ENCODE measurements at places on chromosomes 13 and 19.
A peak's percentile ranks its signal among the peaks of the same experiment; 100 is the strongest.

DNA sequence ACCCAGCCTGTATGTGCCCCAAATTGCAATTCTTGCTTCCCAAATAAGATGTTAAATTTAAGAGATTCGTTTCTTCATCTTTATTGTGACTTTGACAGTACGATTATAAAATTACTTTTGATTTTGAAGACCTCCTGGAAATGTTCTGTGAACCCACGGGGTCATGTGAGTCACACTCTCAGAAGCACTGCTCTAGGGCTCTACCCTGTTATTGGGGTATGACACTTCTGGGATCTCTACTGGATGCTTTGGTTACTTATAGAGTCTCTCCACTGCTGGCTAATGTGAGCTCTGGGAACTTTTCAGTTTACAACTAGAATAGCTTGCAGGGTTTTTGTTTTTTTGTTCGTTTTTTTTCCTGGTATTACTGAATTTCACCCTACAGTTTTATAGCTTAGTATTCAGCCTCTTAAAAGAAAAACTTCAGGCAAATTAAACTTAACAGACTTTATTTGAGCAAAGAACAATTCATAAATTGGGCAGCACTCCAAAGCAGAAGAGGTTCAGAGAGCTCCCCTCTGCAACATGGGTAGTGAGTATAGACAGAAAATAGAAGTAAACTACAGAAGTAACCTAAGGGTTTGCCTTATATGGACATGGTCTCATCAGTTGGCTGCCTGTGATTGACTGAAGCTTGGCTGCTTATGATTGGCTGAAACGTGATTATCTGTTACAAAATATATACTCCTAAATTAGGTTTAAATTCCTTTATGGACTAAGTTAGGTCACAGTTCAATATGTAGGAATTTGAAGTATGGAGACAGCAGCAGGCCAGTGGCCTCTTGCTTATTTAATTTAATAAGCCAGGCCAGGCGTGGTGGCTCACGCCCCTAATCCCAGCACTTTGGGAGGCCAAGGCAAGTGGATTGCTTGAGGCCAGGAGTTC, 28.5 kb upstream of the PSPC1 start:
- no peak overlapping the region for H3K27ac ChIP-seq
- H3K36me3 ChIP-seq = no peaks in the 10 kb centered on the region
- no peaks in the 10 kb centered on the region for H3K4me1 ChIP-seq
- no peak for DNase-seq
- no peaks in the 10 kb centered on the region for H3K27me3 ChIP-seq
- H3K4me3 ChIP-seq = no peak overlapping the region

- H3K36me3 ChIP-seq = no peaks in the 10 kb centered on the region
- peaks cover 3% of the 10 kb centered on the region for H3K4me1 ChIP-seq
- no peak overlapping the region for H3K4me3 ChIP-seq
- H3K27ac ChIP-seq = no peak overlapping the region
Measured at GRCh38 chr13:110132225-110132982, 174.6 kb downstream of the COL4A1 start.

- H3K36me3 ChIP-seq = no peaks in the 10 kb centered on the region
- no peaks in the 10 kb centered on the region for H3K4me1 ChIP-seq
Measured at GRCh38 chr13:18936104-18936503, 245.5 kb downstream of the TUBA3C start.

DNA sequence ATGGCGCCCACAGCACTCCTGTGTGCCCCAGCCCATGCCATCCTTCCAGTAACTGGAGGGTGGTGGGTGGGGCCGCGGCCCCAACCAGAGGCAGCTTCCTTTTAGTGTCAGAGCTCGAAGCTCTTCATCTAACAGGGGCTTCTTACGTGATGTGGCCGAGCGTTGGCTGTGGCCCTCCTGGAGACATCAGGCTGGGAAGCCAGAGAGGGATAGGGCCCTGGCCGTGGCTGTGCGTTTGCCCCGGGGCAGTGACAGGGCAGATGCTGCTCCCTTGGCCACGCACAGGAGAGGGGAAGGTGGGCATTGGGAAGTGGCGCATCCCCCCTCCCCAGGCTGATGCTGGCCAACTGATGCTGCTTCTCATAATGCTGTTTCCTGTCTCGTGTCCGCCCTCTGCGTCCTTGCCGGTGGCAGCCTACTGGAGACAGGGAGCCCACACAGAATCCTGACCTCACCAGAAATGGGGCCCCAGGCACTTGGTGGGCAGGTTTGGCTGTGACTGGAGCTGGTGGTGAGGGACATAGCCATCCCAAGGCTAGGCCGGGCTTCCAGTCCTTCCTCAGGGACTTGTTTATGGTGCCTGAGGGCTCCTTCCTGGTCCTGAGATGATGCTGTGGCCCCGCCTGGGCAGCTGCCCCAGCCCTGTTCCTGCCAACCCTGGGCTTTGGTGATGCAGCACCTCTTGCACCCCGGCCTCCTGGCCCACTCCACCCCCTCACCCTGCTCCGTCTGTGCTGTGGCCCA, 34.3 kb downstream of the ATP4B start:
- H3K27me3 ChIP-seq = no peaks in the 10 kb centered on the region
- DNase-seq = peak; percentile 40
- no peaks in the 10 kb centered on the region for H3K4me1 ChIP-seq

- peak overlapping the region; percentile 93 for H3K27ac ChIP-seq
- peaks cover 6% of the 10 kb centered on the region for H3K36me3 ChIP-seq
- peak overlapping the region; percentile 94 for H3K4me3 ChIP-seq
- DNase-seq = no peak
- H3K27me3 ChIP-seq = no peaks in the 10 kb centered on the region
Measured at GRCh38 chr19:38900202-38900629, 447 bp downstream of the NFKBIB start.

- no peak for DNase-seq
- H3K27ac ChIP-seq = no peak overlapping the region
- H3K4me3 ChIP-seq = no peak overlapping the region
- H3K27me3 ChIP-seq = no peaks in the 10 kb centered on the region
- no peaks in the 10 kb centered on the region for H3K36me3 ChIP-seq
Measured at GRCh38 chr19:23527797-23528196, 132.5 kb upstream of the ZNF91 start.

GRCh38 chr19:289651-290371, 1.4 kb downstream of the PLPP2 start:
- no peak for DNase-seq
- peaks cover 50% of the 10 kb centered on the region for H3K27me3 ChIP-seq
- H3K36me3 ChIP-seq = no peaks in the 10 kb centered on the region

DNA sequence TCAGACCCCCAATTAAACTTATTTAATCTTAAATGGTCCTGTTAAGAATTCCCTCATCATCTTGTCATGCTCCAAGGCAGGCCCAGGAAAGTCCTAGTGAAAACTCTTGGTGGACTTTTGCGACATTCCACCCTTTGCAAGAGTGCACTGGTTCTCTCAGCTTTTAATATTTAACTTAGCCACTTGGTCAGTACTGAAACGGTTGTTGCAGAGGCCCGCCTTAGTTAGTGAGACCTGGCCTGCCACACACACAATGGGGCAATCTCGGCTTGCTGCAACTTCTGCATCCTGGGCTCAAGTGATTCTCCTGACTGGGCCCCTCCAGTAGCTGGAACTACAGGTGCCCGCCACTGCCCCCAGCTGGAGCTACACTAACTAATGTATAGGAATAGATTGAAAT, 1366.0 kb downstream of the UQCRFS1 start:
- no peaks in the 10 kb centered on the region for H3K27me3 ChIP-seq
- H3K4me1 ChIP-seq = no peaks in the 10 kb centered on the region
- DNase-seq = no peak
- no peak overlapping the region for H3K4me3 ChIP-seq
- no peak overlapping the region for H3K27ac ChIP-seq

DNA sequence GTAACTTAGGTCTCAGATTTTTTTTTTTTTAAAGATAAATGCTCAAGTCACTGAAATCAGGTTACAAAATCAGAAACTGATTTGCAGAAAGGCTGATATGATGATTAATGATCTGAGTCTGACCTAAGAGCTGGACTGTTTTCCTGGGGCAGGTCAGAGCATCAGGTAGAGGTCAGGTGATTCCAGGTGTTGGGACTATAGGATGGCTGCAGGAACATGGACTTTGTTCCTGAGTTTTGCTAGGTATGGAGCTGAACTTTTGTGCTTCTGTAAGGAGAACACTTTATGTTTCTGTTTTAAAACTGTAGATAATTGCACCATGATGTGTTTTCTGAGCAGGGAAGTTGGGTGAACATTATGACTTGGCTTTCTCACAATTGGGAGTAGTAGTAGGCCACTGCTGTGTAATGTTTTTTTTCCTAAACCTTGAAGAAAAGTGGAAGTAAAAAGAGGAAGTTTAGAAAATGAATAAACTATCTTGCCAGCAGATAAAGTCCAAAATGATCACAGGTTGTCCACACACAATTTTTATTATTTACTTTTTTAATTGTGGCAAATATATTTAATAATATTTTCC, 297.2 kb downstream of the DCT start:
- H3K27me3 ChIP-seq = no peaks in the 10 kb centered on the region
- H3K27ac ChIP-seq = no peak overlapping the region
- no peak for DNase-seq

GRCh38 chr13:86174622-86175021, 375.4 kb upstream of the SLITRK6 start:
- H3K27me3 ChIP-seq = no peaks in the 10 kb centered on the region
- no peak for DNase-seq
- no peaks in the 10 kb centered on the region for H3K36me3 ChIP-seq
- H3K4me3 ChIP-seq = no peak overlapping the region
- no peaks in the 10 kb centered on the region for H3K4me1 ChIP-seq

DNA sequence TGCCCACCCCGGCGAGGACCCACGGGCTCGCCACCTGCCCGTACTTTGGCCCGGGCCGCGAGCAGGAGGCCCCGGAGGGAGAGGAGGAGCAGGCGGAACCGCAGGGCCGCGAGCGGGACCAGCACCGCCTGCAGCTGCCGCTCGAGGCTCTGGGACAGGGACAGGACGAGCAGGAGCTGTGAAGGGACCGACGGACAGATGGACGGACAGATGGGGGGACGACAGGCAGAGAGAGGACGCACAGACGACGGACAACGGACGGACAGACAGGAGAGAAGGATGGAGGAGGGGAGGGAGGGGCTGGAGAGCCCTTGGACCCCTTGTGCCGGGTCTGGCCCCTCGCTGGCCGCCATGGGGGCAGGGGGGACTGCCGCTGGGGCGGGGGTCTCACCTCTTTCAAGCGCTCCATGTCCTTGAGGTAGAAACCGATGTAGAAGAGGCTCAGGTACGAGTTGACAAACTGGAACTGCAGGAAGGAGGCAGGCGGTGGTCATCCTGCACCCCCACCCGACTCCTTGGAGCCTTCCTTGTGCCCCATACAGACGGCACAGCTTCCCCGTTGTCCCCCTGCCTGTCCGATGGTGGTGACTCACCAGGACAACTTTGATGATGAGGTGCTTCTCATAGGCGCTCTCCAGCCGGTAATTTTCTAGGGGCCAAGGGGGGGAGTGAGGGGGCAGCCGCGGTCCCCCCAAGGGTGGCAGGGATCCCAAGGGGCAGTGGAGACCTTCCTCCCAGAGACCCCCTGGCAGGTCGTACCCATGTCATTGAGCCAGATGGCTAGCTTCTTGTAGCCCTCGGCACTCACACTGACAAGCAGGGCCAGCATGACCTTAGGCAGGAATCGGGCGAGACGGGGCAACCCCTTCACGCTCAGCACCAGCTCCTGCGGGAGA, 5.0 kb downstream of the ANO8 start:
- DNase-seq = no peak
- H3K27me3 ChIP-seq = peaks cover 13% of the 10 kb centered on the region
- peaks cover 4% of the 10 kb centered on the region for H3K36me3 ChIP-seq
- H3K4me3 ChIP-seq = peak overlapping the region; percentile 55
- H3K27ac ChIP-seq = no peak overlapping the region
- peaks cover 49% of the 10 kb centered on the region for H3K4me1 ChIP-seq

DNA sequence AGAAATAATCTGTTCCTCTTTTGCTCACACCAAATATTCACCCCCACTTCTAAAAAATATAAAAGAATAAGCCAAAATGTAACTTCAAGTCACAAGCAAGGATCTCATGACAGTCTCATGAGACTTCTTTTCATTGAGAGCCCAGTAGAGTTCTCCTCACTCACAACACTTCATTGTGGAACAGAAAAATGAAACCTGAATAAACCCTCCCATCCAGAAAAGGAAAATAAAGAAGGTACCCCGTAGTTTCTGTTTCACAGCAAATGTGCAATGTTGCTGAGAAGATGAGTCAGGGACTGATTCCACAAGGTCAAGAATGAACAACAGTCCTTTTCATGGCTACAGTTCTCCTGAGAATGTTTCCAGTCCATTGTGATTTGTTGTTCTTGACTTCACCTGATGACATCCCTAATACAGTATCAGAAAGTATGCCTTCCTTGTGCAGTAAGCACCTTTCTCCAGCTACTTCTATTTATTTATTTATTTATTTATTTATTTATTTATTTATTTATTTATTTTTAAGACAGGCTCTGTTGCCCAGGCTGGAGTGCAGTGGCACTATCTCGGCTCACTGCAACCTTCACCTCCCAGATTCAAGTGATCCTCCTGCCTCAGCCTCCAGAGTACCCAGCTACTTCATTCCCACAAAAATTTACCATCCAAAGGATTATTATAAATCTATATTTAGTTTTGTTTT, 6.4 kb upstream of the ZNF841 start:
- H3K27me3 ChIP-seq = no peaks in the 10 kb centered on the region
- H3K4me1 ChIP-seq = no peaks in the 10 kb centered on the region
- no peak overlapping the region for H3K27ac ChIP-seq

GRCh38 chr19:42270346-42271044, 1.4 kb downstream of the CIC start:
- peaks cover 46% of the 10 kb centered on the region for H3K4me1 ChIP-seq
- H3K4me3 ChIP-seq = peak overlapping the region; percentile 78
- H3K27me3 ChIP-seq = no peaks in the 10 kb centered on the region
- peak; percentile 86 for DNase-seq

DNA sequence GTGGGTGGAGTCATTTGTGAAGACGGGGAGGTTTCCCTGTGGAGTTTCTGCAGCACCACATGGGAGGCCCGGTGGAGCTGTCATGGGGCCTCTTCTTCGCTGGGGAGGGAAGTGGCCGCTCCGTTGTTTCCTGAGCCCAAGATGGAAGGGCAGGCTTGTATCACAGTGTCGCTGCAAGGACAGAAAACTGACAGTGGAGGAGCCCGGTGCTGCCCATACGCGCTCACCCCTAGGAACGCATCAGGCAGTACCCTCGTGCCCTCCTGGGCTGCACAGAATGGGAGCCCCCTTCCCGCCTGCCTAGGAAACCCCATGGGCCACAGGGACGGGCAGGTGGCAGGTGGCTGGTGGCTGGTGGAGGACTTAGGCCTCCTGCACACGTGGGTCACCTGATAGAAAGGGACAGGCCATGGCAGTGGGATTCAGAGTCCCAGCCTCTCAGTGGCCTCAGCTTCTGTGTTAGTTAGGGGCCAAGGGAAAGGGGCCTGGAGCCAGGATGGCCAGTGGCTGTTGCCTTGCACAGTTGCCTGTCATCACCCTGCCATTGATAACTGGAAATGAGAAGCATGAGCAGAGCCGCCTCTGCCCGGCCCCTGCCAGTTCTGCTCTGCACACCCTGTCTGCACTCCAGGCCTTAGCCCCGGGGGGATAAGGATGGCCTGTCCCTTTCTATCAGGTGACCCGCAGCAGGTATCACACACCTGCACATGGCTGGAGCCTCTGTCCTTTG, 7.6 kb downstream of the COL4A2 start:
- no peaks in the 10 kb centered on the region for H3K36me3 ChIP-seq
- no peak for DNase-seq
- peaks cover 11% of the 10 kb centered on the region for H3K4me1 ChIP-seq
- H3K27me3 ChIP-seq = peaks cover 23% of the 10 kb centered on the region
- no peak overlapping the region for H3K4me3 ChIP-seq

GRCh38 chr13:34416971-34417380, 525.1 kb upstream of the NBEA start:
- H3K27me3 ChIP-seq = no peaks in the 10 kb centered on the region
- H3K27ac ChIP-seq = no peak overlapping the region

Measured in suprapubic skin (tissue), 4 donors.